ENCODE measurements at places on chromosomes 11 and 22.

- DNase-seq = no peak
Observed at GRCh38 chr22:31497148-31497938, 1.0 kb downstream of the SFI1 start.

DNA sequence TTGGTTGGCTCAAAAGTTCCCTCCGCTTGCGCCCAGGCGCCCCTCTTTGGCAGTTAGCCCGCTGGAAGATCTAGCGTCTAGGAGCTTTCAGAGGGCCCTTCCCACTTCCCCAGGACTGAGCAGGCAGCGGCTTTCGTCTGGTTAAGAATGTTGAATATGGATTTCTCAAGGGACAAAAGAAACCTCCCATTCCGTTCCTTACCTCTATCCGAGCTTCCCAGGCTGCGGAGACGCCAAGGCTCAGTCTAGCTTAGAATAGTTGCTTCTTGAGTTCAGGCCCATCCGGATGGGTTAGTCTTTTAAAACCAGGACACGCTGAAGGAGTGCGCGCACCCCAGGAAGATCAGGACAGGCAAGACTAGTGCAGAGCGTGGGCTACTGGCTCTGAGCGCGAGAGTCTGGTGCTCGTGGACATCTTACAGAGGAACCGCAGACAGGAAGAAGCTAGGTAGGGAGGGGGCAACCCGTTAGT, 1.6 kb downstream of the NELL1 start:
- no peak for DNase-seq

DNA sequence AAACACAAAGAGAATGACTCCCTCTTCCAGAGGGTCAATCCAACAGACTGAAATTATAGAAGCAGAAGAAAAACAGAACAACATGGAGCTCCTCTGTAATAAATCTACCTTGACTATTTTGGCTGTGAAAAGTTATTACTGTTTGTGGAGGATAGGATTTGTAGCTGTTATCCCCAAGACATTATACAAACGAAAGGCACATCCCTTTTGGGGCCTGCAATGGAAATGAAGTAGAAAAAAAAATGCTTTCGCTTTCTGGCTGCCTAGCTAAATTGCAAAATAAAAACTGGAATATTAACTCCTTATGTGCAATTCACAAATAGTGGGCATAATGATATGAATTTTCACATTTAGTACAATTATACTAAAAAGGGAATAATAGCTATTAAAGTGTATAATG, 123.8 kb upstream of the CCDC179 start:
- DNase-seq = no peak

DNA sequence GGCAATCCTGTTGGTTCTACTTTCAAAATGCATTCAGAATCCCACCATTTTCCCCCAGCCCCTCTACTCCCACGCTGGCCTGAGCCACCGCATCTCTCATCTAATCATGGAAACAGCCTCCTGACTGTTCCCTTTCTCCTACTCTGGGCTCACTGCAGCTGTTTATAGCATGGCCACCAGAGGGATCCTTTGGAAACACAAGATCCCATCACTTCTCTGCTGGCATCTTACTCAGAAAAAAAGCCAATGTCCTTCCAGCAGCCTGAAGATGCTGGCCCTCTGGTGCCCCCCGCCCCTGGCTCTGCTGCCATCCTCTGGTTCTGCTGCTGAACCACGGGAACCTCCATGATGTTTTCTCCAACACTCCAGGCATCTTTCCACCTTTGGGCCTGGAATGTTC, 11.1 kb downstream of the MS4A8 start:
- DNase-seq = no peak

DNA sequence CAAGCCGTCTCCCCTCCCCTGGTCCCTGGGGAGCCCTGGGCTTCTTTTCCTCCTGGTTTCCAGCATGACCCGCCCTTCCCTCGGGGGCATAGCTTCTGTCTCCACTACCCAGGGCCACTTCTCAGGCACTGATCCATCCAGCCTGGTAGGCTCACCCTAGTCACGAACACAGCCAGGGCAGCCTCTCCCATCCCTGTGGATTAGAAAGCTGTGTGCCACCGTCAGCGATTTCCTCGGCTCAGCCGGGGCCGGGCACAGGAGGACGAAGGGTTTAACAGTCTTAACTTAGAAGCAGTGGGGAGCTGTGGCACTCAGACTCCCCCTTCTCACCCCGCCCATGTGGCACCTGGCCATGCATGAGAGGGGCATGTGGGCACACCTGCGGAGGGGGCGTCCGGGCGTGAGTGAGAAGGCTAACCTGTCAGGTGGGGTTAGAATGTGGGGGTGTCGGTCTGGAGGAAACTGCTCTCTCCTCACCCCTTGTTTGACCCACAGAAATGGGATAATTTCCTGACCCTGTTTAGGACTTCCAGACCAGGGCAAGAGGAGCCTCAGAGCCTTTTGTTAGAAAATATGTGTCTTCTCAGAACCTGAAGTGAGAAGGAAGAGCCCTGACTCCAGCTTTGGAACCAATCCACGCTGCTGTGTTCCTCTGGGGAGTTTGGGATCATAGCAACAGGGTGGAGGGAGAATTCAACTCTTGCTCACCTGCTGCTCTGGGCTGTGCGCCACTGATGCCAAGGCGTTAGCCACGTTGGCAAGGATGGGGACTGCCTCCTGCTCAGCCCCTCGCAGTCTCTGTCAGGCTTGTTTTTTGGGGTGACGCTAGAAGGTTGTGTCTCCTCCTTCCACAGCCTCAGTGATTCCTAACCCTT, 14.6 kb downstream of the GLB1L2 start:
- no peak for DNase-seq

All from HCEC 1CT (cell line).